Mesenchymal stem cell (in vitro differentiated cells and primary cell): ENCODE measurements at places on chromosomes 2 and 18.

GRCh38 chr2:44918095-44918775 lies 23.3 kb upstream of the SIX3 start:
- no peak overlapping the region for H3K27ac ChIP-seq
- no peak for DNase-seq
- H3K36me3 ChIP-seq = no peaks in the 10 kb centered on the region

DNA sequence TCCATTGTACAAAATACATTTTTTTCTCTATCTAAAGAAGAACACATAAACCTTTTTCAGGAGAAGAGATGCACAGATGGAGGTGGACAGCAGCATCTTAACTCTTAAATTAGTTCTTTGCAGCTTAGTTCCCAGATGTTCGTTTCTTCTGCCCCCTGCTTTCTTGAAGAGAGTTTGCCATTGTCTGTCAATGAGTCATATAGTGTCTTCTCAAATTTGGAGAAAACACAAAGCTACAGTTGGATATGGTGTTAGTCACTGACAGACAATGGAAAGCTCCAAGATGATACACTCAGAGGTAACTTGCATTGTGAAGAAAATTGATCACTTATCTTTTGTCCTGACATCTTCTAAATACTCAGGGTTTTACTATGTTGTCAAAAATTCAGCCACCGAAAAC lies 48.8 kb upstream of the TMEFF2 start:
- DNase-seq = no peak
- H3K27ac ChIP-seq = no peak overlapping the region
- no peaks in the 10 kb centered on the region for H3K27me3 ChIP-seq
- H3K4me1 ChIP-seq = no peaks in the 10 kb centered on the region
- no peaks in the 10 kb centered on the region for H3K36me3 ChIP-seq

DNA sequence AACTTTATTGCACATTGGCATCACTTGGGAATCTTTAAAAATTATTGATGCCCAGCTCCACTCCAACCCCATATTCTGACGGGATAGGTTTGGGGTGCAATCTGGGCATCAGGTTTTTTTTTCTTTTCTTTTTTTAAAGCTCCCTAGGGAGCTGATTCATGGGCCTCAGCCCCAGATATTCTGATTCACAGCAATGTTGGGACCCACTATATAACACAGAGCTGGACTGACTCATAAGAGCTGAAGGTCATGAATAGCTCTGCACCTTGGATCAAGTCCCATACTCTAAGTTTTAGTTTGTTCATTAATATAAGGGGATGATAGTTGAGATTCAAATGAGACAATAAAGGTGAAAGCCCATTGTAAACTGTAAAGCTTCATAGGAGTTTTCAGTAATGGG lies 191.1 kb upstream of the REV1 start:
- H3K4me1 ChIP-seq = no peaks in the 10 kb centered on the region
- peak overlapping the region; percentile 31 for H3K4me3 ChIP-seq
- no peak overlapping the region for H3K27ac ChIP-seq
- no peaks in the 10 kb centered on the region for H3K27me3 ChIP-seq

DNA sequence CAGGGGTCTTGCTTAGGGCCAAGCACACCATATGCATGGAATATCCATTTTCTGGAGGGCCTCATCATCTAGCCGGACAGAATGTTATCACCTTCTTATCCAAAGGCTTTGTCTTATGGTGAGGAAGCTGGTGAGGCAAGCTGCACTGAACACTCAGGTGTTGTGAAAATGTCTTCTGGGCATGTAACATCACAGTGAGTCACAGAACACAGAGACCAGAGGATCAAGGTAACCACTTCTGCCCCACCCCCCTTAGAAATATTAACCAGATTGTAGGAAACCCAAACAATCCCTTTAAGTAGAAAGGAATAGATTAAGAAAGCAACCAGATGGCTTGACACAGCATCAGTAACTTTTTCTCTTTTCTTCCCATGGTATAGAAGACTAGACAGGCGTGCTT lies 51.1 kb downstream of the MYO5B start:
- H3K27me3 ChIP-seq = peaks cover 33% of the 10 kb centered on the region
- H3K27ac ChIP-seq = no peak overlapping the region
- H3K4me3 ChIP-seq = no peak overlapping the region
- H3K36me3 ChIP-seq = no peaks in the 10 kb centered on the region
- no peaks in the 10 kb centered on the region for H3K4me1 ChIP-seq

GRCh38 chr2:26657265-26657664 lies 16.1 kb upstream of the CIB4 start:
- no peak for DNase-seq
- H3K27ac ChIP-seq = no peak overlapping the region
- no peak overlapping the region for H3K4me3 ChIP-seq
- H3K27me3 ChIP-seq = no peaks in the 10 kb centered on the region
- no peaks in the 10 kb centered on the region for H3K36me3 ChIP-seq

DNA sequence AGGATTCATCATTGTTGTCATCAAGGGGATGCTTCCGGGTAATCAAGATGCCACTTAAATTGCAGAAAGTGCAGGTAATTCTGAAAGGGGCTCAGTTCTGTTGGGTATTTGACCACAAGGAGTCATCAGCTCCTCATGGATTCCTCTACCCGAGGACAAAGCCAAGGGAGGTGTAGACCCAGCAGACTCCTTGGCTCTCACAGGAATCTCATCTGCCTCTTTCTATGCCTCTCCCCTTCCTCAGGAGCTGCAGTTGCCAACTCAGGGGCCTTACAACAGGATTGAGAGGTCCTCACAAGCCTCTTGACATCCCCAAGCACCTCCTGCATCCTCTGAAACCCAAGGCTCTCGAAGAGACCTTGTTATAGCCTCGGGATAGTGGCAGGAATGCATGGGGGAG lies 44.0 kb downstream of the ITGB6 start:
- no peaks in the 10 kb centered on the region for H3K27me3 ChIP-seq
- no peaks in the 10 kb centered on the region for H3K36me3 ChIP-seq
- no peak overlapping the region for H3K27ac ChIP-seq
- no peak overlapping the region for H3K4me3 ChIP-seq

- H3K27me3 ChIP-seq = no peaks in the 10 kb centered on the region
- peaks cover 5% of the 10 kb centered on the region for H3K4me1 ChIP-seq
- no peaks in the 10 kb centered on the region for H3K36me3 ChIP-seq
Observed at GRCh38 chr2:109689182-109689930, 75.2 kb downstream of the SOWAHC start.

DNA sequence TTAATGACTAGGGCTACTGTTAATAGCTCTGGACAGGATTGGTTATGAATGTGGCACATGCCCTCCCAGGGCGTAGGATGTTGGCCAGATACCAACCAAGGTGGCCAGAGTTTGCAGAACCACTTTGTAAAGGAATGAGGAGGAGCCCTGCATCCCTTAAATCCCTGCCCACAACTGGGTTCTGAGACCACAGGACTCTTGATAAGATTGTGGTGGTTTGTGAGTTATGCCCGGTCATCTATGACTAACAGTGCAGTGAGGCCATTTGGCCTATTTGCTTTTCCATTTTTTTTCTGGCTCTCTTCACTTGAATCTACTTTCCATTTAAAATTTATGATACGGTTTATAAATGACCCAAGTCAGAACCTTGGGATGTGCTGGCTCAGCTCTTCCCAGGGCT lies 294.5 kb downstream of the PRKCE start:
- H3K36me3 ChIP-seq = no peaks in the 10 kb centered on the region
- H3K4me3 ChIP-seq = no peak overlapping the region
- H3K27ac ChIP-seq = peak overlapping the region; percentile 20

GRCh38 chr2:4002841-4003403 lies 299.5 kb downstream of the DCDC2C start:
- H3K4me3 ChIP-seq = no peak overlapping the region
- H3K27ac ChIP-seq = no peak overlapping the region
- no peaks in the 10 kb centered on the region for H3K36me3 ChIP-seq
- no peaks in the 10 kb centered on the region for H3K4me1 ChIP-seq

DNA sequence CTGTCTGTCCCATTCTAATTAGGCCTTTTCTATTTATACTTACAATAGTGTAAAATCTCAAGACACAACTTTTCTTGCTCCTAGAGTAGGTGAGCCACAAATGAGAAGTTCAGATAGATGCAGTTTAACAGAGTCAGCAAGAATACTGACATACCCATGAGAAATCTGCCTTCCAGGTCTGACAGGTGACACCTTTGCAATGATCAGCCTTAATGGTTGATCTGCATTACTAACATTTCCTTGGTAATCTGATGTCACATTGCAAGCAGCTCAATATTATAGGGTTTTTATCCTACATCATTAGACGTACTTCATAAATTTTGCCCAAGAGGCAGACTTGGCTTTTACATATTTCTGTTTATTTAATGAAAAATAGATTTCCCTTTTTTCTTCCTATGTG lies 359.3 kb upstream of the VWC2L start:
- H3K27me3 ChIP-seq = no peaks in the 10 kb centered on the region
- no peak for DNase-seq
- H3K27ac ChIP-seq = no peak overlapping the region

DNA sequence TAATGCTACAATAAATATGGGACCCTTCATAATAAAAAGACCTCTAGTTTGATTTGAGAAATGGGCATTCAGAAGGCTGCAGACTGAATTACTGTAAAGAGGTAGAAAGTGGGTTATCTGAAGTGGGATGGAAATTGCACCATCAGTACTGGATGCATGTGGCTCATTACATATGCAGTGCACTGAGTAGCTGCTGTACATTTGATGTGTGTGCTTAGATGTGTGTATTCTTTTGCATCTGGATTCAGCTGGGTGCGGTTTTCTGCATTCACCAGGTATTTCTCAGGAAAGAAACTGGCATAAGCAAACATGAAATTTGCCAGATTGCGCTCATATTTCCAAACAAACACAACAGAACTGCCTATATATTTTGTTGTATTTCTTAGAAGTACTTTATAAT lies 38.2 kb downstream of the NDC80 start:
- no peak for DNase-seq
- no peaks in the 10 kb centered on the region for H3K4me1 ChIP-seq
- H3K36me3 ChIP-seq = no peaks in the 10 kb centered on the region
- no peaks in the 10 kb centered on the region for H3K27me3 ChIP-seq
- no peak overlapping the region for H3K4me3 ChIP-seq
- no peak overlapping the region for H3K27ac ChIP-seq

- no peak overlapping the region for H3K27ac ChIP-seq
- no peaks in the 10 kb centered on the region for H3K27me3 ChIP-seq
- no peaks in the 10 kb centered on the region for H3K4me1 ChIP-seq
- no peaks in the 10 kb centered on the region for H3K36me3 ChIP-seq
- no peak overlapping the region for H3K4me3 ChIP-seq
Observed at GRCh38 chr2:2719015-2719414, 387.9 kb upstream of the MYT1L start.

DNA sequence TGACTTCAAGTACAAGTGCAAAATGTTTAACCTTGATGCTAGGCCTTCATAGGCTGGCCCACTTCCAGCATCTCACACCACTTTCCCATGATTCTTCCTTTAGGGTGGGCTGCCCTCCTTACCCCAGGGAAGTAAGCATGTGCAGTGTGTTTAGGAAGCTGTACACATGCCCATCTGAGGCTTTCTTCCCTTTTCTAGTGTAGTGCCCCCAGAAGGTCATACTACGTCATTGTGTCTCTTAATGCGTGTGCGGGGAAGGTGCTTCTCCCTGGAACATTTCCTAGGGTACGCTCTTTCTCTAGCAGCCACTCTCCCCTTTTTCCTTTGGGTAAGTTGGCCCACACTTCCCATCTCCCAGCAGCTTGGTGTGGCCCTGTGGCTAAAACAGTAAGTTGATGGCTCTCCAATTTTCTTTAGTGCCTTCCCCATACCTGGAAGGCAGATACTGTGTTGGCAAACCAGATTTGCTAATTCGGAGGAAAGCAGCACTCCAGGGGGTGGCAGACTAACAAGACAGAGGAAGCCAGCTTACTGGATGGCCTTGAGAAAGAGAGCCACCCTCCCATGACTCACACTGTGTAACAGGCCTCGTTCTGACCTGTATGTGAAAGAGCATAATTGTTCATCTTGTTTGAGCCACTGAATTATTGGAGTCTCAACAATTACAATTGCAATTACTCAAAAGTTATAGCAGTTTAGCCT lies 1.1 kb upstream of the SULT6B1 start:
- no peaks in the 10 kb centered on the region for H3K27me3 ChIP-seq
- no peaks in the 10 kb centered on the region for H3K36me3 ChIP-seq
- H3K4me3 ChIP-seq = no peak overlapping the region
- DNase-seq = peak; percentile 83
- H3K27ac ChIP-seq = peak overlapping the region; percentile 38

- peak; percentile 58 for DNase-seq
- H3K27me3 ChIP-seq = no peaks in the 10 kb centered on the region
- H3K4me3 ChIP-seq = no peak overlapping the region
- H3K27ac ChIP-seq = peak overlapping the region; percentile 51
- H3K36me3 ChIP-seq = no peaks in the 10 kb centered on the region
Observed at GRCh38 chr2:9984871-9985480, 33.5 kb downstream of the GRHL1 start.

DNA sequence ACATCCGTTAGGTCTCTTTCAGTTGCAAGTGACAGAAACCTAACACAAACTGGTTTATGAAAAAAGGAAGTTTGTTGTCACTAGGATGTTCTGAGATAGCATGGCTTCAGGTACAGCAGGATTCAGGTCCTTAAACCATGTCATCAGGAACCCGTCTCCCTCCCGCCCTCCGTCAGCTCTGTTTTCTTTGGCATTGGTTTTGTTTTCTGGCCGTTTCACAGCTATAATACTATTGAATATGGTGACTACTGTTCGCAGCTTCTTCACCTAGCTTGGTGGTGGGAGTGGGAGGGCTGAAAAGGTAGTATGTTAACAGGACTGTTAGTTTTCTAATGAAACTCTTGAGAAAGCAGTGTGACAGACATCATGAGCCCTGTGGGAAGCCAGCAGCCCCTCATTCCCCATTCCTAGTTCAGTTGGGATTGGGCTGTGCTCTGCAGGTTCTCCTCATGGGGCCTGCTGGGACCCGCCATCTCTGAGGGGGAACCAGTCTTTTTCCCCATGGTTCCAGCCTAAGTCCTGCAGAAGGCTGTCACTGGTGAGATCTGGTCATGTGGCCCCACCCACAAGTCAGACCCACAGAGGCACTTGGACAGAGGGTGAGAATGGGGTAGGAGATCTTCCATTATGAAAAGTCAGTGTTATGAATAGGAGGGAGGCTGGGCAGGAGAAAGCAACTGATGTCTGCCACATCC lies 12.1 kb downstream of the PTMA start:
- no peaks in the 10 kb centered on the region for H3K27me3 ChIP-seq
- H3K4me3 ChIP-seq = no peak overlapping the region
- H3K36me3 ChIP-seq = no peaks in the 10 kb centered on the region
- peaks cover 28% of the 10 kb centered on the region for H3K4me1 ChIP-seq

- peak overlapping the region; percentile 94 for H3K4me3 ChIP-seq
- DNase-seq = no peak
- peaks cover 4% of the 10 kb centered on the region for H3K4me1 ChIP-seq
- no peaks in the 10 kb centered on the region for H3K36me3 ChIP-seq
Observed at GRCh38 chr2:69645031-69645431, 1.5 kb upstream of the AAK1 start.

GRCh38 chr18:69956057-69956456 lies 8.4 kb upstream of the CD226 start:
- peak; percentile 86 for DNase-seq
- H3K4me1 ChIP-seq = peaks cover 6% of the 10 kb centered on the region
- no peaks in the 10 kb centered on the region for H3K36me3 ChIP-seq
- no peak overlapping the region for H3K4me3 ChIP-seq

DNA sequence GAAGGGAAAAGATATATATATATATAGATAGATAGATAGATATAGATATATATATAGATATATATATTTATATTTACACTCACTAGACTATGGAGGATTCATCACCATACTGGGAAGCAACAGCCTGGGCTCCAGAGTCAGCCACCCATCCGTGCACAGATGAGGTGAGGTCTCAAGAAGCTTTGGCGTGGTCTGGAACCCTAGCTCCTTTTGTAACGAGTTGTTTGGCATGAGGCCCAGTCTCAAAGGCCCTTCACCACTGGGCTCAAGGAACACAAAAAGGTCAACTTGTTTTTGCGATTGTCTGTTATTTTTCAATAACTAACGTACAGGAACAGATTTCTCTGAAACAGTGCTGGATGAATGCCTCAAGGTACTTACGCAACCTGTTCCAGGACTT lies 448.7 kb downstream of the CMPK2 start:
- no peaks in the 10 kb centered on the region for H3K36me3 ChIP-seq
- no peak for DNase-seq
- no peak overlapping the region for H3K27ac ChIP-seq
- H3K4me1 ChIP-seq = no peaks in the 10 kb centered on the region
